Renal cortex interstitium (tissue), 15 donors: ENCODE measurements at places on chromosomes 12 and 14. TPM values are rescaled to one million over a fixed set of nuclear protein-coding genes. Genes with fewer than 3 reads are reported as not detected.

FOXG1 gene
- 0.06 TPM for polyA plus RNA-seq

ADGRD1 gene
- 15.0 TPM for polyA plus RNA-seq

PRKD1 gene
- polyA plus RNA-seq, result 31.3 TPM

TESPA1 gene
- polyA plus RNA-seq, result 0.32 TPM

DPPA3 gene
- not detected for polyA plus RNA-seq
